Activated naive CD4-positive, alpha-beta T cell treated with anti-CD3 and anti-CD28 coated beads for 36 hours (primary cell): ENCODE measurements at places on chromosomes 12 and 14.

- DNase-seq, result no peak
Measured at GRCh38 chr14:100504372-100505078, 82.7 kb downstream of the BEGAIN start.

GRCh38 chr12:65496617-65497016 lies 218.1 kb downstream of the MSRB3 start:
- no peak for DNase-seq

- DNase-seq, result no peak
Measured at GRCh38 chr14:94540031-94540794, 21.0 kb upstream of the SERPINA4 start.

DNA sequence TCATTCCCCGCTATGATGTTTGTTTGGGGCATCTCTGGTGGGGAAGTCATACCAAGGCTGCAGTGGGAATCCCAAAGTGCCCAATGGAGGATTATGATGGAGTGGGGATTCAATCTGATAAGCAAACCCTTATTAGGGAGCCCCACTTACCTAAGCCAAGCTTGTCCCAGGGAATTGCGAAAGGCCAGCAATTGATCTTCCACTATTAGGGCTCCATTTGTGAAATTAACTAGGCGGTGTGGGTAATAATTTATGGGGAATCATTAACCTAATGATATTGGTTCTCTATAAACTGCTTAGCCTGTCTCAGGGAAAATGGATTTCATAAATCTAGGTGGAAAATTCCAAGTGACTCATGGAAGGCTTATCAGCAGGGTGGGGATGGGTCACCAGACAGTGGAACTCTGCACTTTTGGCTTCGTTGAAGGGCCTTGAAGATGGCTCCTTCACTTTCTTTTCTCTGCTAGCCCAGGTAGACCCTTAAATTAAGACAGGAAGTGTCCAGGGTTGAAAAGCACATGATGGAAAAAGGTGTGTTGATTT lies 113.0 kb upstream of the WSCD2 start:
- DNase-seq, result no peak

- DNase-seq, result no peak
Measured at GRCh38 chr12:1852076-1852475, 31.7 kb downstream of the LRTM2 start.

GRCh38 chr12:83461336-83461935 lies 774.7 kb downstream of the TMTC2 start:
- DNase-seq, result no peak

GRCh38 chr12:68904351-68904962 lies 28.5 kb downstream of the CPM start:
- no peak for DNase-seq

- DNase-seq, result no peak
Measured at GRCh38 chr12:114764510-114764909, 80.5 kb upstream of the TBX3 start.
